ENCODE measurements at places on chromosomes 1 and 21.

DNA sequence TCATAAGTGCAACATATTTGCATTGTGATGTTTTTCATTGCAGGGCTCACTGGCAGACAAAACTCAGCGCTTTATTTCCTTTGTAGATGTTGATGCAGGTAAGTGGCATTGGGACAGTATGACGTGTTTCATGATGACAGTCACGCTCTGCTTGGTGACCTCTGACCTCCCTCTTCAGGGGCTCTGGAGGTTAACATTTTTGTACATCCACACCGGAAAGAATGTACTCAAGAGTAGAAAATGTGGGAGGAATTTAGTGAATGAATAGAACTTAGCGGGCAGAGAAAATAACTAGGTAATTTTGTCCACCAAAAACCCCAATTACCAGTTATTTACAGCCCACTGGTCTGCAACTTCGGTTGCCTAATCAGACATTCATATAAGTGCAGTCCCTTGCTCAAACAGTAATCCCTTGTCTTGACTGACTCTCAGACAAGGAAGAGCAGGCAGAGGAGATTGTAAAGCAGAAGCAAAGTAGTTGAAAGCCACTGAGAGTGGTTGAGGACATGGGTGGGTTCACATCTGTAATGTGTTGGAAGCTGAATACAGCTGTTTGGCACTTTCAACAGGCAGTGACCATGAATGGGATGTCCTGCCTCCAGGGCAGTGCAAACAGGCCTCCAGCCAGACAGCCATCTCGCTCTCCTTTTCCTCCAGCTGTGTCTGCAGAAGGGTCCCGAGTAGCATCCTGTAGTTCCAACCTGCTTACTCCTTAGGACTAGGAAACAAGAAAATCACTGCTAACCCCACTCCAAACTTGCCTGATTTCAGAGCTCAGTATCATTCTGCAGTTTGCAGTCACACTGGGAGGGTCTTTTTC lies 188.9 kb downstream of the NRIP1 start:
- DNase-seq = no peak

DNA sequence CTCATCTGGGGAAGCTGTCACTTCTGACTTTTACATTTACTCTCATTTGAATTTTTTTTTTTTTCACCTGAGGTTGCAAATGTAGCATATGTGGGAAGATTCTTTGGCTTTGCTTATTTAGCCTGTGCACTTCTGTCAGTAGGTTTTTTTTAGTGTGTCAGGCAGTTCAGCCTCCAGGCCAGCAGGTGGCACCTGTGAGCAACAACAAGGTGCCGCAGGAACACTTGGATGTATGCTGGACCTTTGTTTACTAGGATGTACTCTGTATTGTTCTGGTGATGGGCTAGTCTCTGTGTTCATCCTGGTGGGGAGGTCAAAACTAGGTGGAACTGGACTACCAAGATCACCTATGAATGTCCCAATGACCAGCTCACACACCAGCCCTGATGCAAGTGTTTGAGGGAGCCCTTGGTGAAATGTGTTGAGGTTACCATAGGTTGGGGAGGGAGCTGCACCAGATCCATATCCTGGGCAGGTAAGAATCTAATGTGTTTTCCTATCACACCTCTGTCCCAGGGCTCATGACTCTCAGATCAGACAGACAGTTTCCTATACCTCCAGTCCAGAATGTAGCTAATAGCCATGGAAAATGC lies 618.2 kb downstream of the BRINP3 start:
- DNase-seq = peak; percentile 19

DNA sequence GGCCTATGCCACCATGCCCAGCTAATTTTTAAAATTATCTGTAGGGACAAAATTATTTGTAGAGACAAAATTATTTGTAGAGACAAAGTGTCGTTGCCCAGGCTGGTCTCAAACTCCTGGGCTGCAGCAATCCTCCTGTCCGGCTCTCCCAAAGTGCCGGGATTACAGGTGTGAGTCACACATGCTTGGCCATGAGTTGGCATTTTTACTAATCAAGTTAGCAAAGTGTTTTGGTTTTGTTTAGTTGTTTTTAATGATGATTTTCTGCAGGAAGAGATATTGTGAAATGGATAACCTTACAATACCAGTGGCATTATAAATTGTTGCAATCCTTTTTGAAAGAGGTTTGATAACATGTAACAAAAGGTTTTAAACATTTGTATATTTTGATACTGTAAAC lies 65.3 kb upstream of the MAGI3 start:
- DNase-seq = no peak

DNA sequence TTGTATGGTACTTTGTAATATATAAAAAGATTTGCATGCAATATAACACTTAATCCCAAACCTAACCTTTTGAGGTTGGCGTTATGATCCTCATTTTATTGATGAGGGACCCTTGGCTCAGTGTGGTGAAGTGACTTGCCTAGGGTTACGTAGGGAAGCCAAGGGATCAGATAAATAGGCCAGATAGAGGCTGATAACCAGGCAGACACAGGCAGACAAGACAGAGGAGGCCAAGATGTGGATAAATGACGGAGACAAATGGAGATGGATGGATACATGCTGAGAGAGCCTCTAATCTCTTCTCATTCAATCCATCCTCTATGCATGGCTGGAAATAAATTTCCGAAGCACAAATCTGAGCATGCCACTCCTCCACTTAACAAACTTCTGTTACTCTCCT lies 136.9 kb upstream of the SPATA6 start:
- DNase-seq = no peak

DNA sequence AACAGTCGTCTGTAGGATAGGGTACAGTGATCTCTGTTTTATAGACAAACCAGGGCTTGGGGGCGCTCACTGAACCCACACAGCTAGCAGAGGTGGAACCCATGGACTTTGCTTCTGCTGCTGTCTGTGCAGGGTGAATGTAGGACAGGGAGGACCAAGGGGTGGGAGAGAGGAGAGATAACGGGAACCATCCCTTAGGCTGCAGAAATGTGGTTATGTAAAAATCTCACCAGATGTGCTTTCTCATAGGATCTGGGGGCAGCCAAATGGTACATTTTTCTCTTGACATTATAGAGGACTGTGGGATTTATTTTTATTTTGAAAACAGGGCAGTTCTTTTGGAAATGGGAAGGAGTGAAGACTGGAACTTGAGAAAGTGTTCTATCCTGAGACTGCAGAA lies 8.7 kb downstream of the NFASC start:
- no peak for DNase-seq

DNA sequence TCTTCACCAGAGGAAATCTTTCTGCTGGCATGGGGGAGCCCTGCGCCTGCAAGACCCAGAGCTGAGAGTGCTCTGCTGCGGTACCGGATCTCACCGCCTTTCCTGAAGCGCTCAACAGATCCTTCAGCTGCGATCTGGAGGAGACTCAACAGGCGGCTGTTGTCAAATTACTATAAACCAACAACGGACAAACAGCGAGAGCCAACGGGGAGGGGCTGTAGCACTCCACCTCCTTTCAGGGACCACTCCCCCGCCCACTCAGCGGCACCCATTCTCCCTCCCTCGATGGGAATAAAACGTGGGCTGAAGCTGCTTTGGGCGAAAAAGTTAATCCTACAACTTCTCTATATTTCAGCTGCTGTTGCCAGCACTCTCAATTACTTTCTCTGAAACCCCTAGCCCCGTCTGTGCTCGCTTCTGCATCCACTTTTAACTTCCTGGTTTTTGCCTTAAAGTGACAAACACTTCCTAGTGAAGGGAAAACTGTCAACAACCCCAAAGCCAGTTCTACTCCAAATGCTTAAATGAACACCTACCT lies at the start of gene FMO5:
Gene FMO5, minus strand, starts transcription at position 147 of the 538 bp plus-strand sequence. CDS start 310 bp downstream, outside the sequence.
- peak; percentile 53 for DNase-seq

GRCh38 chr1:95138223-95138622 lies 21.1 kb downstream of the TLCD4 start:
- no peak for DNase-seq

GRCh38 chr1:207956986-207957385 lies 46.1 kb upstream of the CD34 start:
- no peak for DNase-seq

DNA sequence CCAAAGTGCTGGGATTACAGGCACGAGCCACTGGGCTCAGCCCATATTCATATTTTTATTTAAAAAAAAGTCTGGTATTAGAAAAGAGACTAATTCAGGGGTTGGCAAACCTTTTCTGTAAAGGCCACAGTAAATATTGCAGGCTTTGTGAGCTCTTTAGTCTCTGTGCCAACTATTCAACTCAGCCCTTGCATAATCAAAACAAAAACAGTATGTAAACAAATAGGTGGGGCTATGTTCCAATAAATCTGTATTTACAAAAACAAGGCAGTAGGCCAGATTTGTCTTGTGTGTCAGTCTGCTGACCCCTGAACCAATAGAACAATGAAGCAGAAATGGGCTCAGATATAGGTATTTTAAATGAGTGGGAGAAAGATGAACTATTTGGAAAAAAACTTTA lies 49.3 kb downstream of the CDC42BPA start:
- no peak for DNase-seq

Data from stimulated activated CD4-positive, alpha-beta T cell treated with anti-CD3 and anti-CD28 coated beads, Interleukin-2, amount 100 ng/mL, for 24 hours (primary cell).